Ovary (tissue), 10 donors: ENCODE measurements at places on chromosomes 11 and 22. TPM values are rescaled to one million over a fixed set of nuclear protein-coding genes. Genes with fewer than 3 reads are reported as not detected.
A peak's percentile ranks its signal among the peaks of the same experiment; 100 is the strongest.

MMP7 gene
- 66.3 TPM for total RNA-seq

TTLL12 gene
- 41.1 TPM for total RNA-seq

MYBPC3 gene
- total RNA-seq = 0.32 TPM

SUSD2 gene
- total RNA-seq = 3.7 TPM

POLR2L gene
- 68.7 TPM for total RNA-seq

KCNE3 gene
- 11.9 TPM for total RNA-seq

LRRC74B gene
- 0.37 TPM for total RNA-seq

C11orf52 gene
- total RNA-seq = 2.3 TPM

CHKA gene
- total RNA-seq = 31.4 TPM

- peak overlapping the region; percentile 99 for H3K27ac ChIP-seq
- H3K4me3 ChIP-seq = peak overlapping the region; percentile 52
- no peak for DNase-seq
- peaks cover 3% of the 10 kb centered on the region for H3K4me1 ChIP-seq
These were observed 332 bp downstream of the TEAD1 start for GRCh38 chr11:12674571-12674935.

DNA sequence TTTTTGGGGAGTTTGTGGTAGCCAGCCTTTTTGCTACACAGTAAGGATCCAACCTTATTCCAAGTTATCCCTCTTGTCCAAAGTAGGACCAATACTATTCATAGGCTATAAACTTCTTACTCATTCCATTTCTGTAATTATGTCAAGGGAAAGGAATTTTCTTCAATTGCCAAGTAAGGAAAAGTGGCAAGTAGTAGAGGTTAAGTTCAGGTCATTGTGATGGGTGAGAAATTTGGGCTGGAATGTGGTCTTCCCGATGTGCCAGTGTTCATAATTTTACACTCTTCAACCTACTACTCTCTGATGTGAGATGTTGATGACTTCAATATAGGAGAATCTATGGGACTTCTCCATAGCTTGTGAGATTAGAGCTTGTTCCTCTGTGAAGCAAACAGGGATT lies 648.8 kb downstream of the METTL15 start:
- no peak overlapping the region for H3K4me3 ChIP-seq
- DNase-seq = no peak
- H3K4me1 ChIP-seq = peaks cover 4% of the 10 kb centered on the region
- H3K27ac ChIP-seq = no peak overlapping the region

- no peaks in the 10 kb centered on the region for H3K27me3 ChIP-seq
- no peak overlapping the region for H3K27ac ChIP-seq
- no peak overlapping the region for H3K4me3 ChIP-seq
- no peaks in the 10 kb centered on the region for H3K36me3 ChIP-seq
- no peak for DNase-seq
These were observed 40.5 kb upstream of the PRDM11 start for GRCh38 chr11:45105984-45106375.

- no peaks in the 10 kb centered on the region for H3K36me3 ChIP-seq
- no peaks in the 10 kb centered on the region for H3K27me3 ChIP-seq
- peak overlapping the region; percentile 36 for H3K4me3 ChIP-seq
These were observed 25.6 kb downstream of the YWHAH start for GRCh38 chr22:31969789-31970489.

DNA sequence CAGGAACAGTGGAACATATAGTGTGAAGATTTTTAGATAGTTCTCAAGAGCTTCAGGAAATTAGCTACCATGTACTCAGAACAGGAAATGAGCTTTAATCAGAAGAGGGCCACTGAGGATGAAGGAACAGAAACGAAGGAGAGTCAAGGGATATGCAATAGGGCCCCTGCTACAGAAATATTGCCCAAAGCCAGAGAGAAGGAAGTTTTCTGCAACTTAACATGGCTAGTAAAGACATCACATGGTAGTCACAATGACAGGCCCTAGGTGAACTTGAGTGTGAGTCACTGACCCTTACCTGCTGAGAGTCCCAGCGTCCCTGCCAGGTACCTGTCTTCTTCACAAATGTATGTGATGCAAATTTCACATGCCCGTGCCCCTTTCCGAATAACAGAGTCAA lies 25.2 kb upstream of the CARD16 start:
- no peaks in the 10 kb centered on the region for H3K27me3 ChIP-seq
- no peak overlapping the region for H3K27ac ChIP-seq
- no peak overlapping the region for H3K4me3 ChIP-seq
- no peak for DNase-seq
- H3K36me3 ChIP-seq = no peaks in the 10 kb centered on the region

DNA sequence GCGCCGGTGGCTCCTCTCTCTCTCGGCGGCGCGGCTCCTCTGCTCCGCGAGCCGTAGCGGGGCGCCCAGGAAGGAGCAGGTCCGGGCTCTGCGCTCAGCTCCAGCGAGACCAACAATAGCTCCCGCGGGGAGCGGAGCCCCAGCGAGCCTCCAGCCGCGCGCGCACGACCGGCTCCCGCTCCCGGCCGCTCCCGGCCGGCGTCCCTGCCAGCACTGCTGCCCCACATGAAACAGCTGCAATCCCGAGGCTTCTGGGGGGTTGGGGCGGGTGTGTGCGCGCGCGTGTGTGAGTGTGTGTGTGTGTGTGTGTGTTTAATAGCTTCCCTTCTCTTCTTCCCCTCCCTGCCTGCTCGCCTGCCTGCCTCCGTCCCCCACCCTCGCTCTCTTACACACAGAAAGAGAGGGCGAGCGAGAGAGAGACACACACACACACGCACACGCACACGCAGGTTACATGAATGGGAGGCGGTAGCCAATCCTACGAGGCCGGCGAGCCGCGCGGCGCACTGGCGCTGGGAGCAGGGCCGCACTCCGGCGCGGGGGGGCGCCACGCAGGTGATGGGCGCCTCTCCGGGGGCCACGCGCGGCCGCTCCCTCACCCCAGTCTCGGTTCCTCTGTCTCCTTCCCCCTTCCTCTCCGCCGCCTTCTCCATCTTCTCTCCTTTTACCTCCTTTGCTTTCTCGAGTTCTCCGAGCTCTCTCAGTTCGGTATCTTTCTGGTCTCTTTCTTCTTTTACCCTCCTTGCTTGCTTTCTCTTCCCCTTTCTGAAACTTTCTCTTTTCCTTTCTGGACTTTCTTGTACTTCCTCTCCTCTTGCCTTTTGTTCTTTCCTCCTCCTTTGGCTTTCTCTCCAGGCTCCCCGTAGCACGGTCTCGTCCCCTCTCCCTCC lies at the start of gene TENM4:
TENM4 (minus strand) TSS at position 460 of the 890 bp plus-strand sequence. CDS start 371,086 bp downstream, outside the sequence.
- H3K4me1 ChIP-seq = peaks cover 9% of the 10 kb centered on the region
- H3K4me3 ChIP-seq = peak within 1 kb of the TSS; percentile 63
- H3K27me3 ChIP-seq = no peaks in the 10 kb centered on the region
- H3K27ac ChIP-seq = peak within 1 kb of the TSS; percentile 70
- H3K36me3 ChIP-seq = no peaks in the 10 kb centered on the region
- peak; percentile 94 for DNase-seq

DNA sequence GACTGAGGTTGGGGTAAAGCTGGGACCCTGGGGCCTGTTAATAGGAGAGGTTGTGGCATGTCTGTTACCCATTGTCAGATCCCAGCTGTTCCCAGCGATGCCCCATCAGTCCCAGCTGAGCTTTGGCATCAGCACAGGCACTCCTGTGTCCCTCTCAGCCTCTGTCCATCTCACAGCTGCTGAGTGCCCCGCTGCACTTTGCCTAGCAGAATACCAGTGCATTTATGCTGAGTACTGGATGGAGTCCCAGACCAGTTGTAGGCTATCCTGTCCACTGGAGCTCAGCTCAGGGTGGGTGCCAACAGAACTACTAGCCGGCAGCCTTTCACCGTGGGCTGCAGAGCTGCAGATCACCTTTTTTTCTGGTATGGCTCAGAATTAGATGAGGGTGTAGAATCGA lies 9.9 kb downstream of the FXYD6 start:
- no peaks in the 10 kb centered on the region for H3K36me3 ChIP-seq
- no peak overlapping the region for H3K27ac ChIP-seq
- no peak for DNase-seq
- no peaks in the 10 kb centered on the region for H3K27me3 ChIP-seq
- no peak overlapping the region for H3K4me3 ChIP-seq
- peaks cover 31% of the 10 kb centered on the region for H3K4me1 ChIP-seq

- H3K27me3 ChIP-seq = no peaks in the 10 kb centered on the region
- DNase-seq = no peak
- no peaks in the 10 kb centered on the region for H3K36me3 ChIP-seq
- no peak within 1 kb of the TSS for H3K4me3 ChIP-seq
- no peaks in the 10 kb centered on the region for H3K4me1 ChIP-seq
These were observed at the start of gene BBOX1 for GRCh38 chr11:27040302-27041115. BBOX1 (plus strand) TSS chr11:27040815; CDS start chr11:27055431, 14,616 bp downstream.

- H3K4me1 ChIP-seq = no peaks in the 10 kb centered on the region
- no peaks in the 10 kb centered on the region for H3K27me3 ChIP-seq
- DNase-seq = no peak
- H3K36me3 ChIP-seq = no peaks in the 10 kb centered on the region
- no peak overlapping the region for H3K4me3 ChIP-seq
These were observed 325.4 kb downstream of the JRKL start for GRCh38 chr11:96715208-96715607.

DNA sequence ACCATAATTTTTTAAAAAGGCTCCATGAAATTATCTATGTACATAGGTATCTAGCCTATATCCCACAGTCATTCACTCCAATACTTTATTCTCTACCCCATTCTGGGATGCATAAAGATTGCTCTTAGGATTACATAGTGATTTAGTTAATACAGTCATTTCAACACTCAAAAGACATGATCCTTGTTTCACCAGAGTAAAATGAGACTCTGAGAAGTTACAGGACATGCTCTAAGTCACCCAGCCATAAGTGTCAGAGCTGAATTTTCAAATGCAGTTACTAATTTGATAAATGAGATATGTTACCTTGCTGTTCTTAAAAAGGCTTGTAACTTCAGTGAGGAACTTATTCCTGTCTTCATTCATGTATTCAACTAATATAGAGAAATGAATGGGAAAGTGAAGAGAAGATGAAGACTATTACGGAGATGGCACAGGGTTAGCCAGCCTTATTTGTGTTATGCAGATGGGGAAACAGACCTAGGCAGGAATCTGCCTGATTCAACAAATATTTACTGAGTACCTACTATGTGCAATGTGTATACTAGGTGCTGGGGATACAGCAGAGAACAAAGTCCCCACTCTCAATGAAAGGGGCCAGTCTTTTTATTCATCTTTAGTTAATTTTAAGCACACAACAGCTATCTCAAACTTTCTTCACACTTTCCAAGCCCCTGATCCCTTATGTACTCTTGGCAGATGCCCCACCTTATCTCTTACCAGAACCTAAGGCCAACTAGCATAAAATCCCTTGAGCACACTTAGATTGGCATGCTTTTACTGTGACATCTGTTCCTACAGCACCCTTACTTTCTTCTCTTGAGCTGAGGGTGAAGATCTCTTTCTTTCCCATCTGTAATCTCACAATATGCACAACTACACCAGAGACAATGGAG lies 21.6 kb downstream of the MAPK1 start:
- peaks cover 12% of the 10 kb centered on the region for H3K4me1 ChIP-seq
- no peaks in the 10 kb centered on the region for H3K27me3 ChIP-seq
- H3K27ac ChIP-seq = no peak overlapping the region

GRCh38 chr11:73072935-73073481 lies 69.1 kb downstream of the FCHSD2 start:
- H3K27ac ChIP-seq = no peak overlapping the region
- no peaks in the 10 kb centered on the region for H3K36me3 ChIP-seq
- H3K27me3 ChIP-seq = no peaks in the 10 kb centered on the region
- DNase-seq = no peak

DNA sequence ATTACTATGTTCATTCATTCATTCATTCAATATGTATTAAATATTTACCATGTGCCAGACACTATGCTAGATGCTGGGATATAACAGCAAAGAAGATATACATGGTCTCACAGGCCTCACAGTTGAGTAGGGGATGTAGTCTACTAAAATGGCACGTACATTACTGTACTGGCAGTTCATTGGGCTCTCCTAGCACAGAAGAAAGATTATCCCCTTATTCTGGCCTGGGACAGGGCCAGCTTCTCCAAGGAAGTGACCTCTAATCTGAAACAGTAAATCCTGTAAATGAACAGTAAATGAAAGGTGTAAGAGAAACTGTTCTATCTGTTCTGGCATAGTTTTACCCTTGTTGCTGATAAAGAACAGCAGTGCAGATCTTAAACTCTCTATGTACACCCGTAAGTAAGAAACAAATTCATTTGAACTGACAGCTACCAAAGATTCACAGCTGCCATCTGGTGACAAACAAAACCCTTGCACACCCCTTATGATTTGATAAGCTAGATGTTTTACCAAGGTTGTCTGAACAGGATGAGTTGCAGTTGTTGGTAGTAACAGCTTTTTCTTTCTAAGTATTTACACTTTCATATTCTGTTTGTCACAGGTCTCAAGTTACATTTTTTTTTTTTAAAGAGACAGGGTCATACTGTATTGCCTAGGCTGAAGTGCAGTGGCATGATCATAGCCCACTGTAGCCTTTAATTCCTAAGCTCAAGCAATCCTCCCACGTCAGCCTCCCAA lies 263.1 kb downstream of the TMEM135 start:
- no peak overlapping the region for H3K27ac ChIP-seq
- H3K36me3 ChIP-seq = no peaks in the 10 kb centered on the region
- no peaks in the 10 kb centered on the region for H3K27me3 ChIP-seq
- H3K4me3 ChIP-seq = no peak overlapping the region

GRCh38 chr11:123195188-123196059 lies at the start of gene CLMP:
CLMP (minus strand) TSS chr11:123195248; CDS start chr11:123194940, 308 bp downstream.
- no peaks in the 10 kb centered on the region for H3K27me3 ChIP-seq
- H3K27ac ChIP-seq = peak within 1 kb of the TSS; percentile 83
- H3K36me3 ChIP-seq = no peaks in the 10 kb centered on the region
- peaks cover 9% of the 10 kb centered on the region for H3K4me1 ChIP-seq
- H3K4me3 ChIP-seq = peak within 1 kb of the TSS; percentile 65
- peak; percentile 78 for DNase-seq

GRCh38 chr22:29842740-29843139 lies 4.7 kb upstream of the ASCC2 start:
- no peaks in the 10 kb centered on the region for H3K27me3 ChIP-seq
- no peak overlapping the region for H3K4me3 ChIP-seq
- no peak for DNase-seq
- no peaks in the 10 kb centered on the region for H3K4me1 ChIP-seq
- H3K36me3 ChIP-seq = no peaks in the 10 kb centered on the region
- H3K27ac ChIP-seq = no peak overlapping the region

- no peak overlapping the region for H3K4me3 ChIP-seq
- no peak overlapping the region for H3K27ac ChIP-seq
- no peaks in the 10 kb centered on the region for H3K27me3 ChIP-seq
- no peaks in the 10 kb centered on the region for H3K36me3 ChIP-seq
These were observed 11.3 kb downstream of the CACNG2 start for GRCh38 chr22:36692280-36692679.

DNA sequence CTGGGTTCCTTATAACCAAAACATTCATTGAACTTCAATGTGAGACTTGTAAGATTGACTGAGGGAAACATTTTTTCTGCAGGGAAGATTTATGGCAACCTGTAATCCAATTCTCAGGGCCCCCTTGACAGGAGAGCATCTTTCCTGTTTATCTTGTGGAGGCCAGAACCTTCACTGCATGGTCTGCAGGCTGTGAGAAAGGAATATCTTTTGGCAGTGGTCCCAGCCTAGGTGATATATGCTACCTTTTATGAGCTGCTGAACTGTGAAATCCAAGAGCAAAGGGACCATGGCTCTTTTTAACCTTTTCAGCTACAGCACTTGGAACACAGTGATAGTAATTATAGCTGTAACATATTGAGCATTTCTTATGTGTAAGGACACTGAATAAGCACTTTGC lies 590.2 kb upstream of the B3GAT1 start:
- no peak for DNase-seq
- no peaks in the 10 kb centered on the region for H3K27me3 ChIP-seq
- no peak overlapping the region for H3K27ac ChIP-seq
- no peaks in the 10 kb centered on the region for H3K36me3 ChIP-seq
- H3K4me3 ChIP-seq = no peak overlapping the region
- no peaks in the 10 kb centered on the region for H3K4me1 ChIP-seq
